ENCODE measurements at places on chromosomes 11 and 22.

GRCh38 chr11:115334932-115335788 lies 169.1 kb downstream of the CADM1 start:
- DNase-seq, result no peak

DNA sequence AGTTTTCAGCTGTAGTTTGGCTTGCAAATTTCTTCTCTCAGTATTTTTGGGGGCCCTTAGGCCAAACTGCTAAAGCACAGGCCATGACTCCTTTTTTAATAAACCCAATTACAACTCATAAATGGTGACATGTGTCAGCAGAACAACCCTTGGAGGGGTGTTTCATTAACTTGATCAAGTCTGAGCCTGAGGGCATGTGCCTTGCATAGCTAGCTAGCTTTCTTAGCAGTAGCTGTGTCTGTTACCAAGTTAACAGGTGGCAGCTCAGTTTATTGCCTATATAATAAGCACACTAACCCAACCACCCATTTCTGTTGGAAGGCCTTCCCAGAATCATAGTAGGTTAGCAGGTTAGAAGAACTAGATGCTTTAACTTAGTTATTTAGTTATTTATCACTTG lies 950.3 kb upstream of the CCDC90B start:
- DNase-seq, result no peak

DNA sequence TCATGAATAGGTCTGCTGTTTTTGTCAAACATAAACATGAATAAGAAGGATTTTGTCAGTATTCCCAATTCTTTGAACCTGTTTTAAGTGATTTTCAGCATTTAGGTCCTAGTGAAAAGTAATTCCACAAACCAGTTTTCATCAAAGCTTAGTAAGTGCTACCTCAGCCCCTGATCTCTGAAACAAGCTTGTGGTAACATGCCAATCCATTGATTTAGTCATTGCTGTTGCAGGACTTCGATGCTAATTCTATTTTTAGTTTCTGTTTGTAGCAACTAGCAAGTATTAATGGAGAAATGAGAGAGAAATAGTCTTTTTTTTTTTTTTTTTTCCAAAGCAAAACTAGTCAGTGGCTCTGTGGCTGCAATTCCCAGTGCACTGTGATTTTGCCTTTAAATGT lies 91.4 kb downstream of the JRKL start:
- no peak for DNase-seq

GRCh38 chr11:8015753-8016239 lies 28.7 kb downstream of the EIF3F start:
- no peak for DNase-seq

GRCh38 chr11:92867913-92868619 lies 101.4 kb upstream of the MTNR1B start:
- DNase-seq, result no peak
